ENCODE measurements at places on chromosomes 1 and 21.

DNA sequence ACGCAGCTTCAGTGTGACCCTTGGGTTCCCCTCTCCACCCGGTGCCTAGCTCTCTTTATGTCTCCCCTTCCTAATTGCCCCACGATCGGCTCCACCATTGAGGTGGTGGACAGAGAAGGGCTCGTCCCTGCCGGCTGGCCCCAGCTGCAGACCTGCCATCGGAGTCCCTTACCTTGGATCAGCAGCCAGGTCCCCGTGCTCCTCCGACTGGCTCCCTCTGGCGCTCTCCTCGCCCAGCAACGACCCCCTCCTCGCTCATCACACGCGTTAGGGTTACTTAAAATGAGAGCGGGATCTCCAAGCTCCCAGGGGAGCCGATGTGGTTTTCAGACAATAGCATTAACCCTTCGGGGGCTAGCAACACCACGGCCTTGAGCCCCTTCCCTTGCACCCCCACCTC is 8.1 kb upstream of the ETV3L start:
- DNase-seq, result no peak

- no peak for DNase-seq
These were observed 6.9 kb downstream of the ADGRB2 start for GRCh38 chr1:31757204-31757679.

DNA sequence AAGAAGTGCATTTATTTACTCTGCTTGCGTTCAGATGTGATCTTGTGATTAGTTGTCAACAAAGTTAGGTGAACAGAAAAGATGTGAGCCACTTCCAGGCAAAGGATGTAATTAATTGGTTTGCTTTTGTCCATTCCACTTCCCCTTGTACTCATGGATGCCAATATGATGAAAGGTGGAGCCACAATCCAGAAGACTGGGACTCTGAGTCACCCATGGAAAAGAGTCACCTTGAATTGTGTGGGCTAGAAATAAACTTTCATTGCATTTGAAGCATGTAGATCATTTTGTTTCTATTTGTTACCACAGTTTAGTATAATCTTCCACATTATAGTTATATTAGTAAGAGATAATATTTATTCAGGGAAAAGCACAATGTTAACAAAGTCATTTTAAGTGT is 684.2 kb downstream of the LTN1 start:
- no peak for DNase-seq

- no peak for DNase-seq
These were observed 17.2 kb upstream of the AKIRIN1 start for GRCh38 chr1:38973659-38974437.

GRCh38 chr1:26058052-26058595 is 9.3 kb downstream of the TRIM63 start:
- no peak for DNase-seq

GRCh38 chr1:212737559-212737958 is 37.9 kb upstream of the BATF3 start:
- DNase-seq, result no peak

GRCh38 chr1:235610157-235610556 is 39.4 kb downstream of the GNG4 start:
- no peak for DNase-seq

DNA sequence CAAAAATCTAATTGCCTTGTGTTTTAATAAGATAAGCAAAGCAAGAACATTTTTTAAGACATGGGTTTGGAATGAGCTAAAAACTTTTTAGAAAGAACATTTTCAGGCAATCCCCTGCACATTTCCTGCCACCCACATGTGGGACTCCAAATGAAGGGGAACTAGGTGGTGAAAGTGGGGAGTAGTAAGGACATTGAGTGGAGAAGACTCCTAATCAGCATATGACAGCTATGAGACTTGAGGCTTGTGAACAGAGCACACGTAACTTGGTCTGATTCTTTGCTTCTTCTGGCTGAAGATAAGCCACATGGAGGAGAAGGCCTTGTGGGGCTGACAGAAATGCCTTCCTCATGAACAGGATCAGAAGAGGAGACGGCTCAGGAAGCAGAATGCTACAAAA is 50.3 kb downstream of the FCER1A start:
- DNase-seq, result no peak

DNA sequence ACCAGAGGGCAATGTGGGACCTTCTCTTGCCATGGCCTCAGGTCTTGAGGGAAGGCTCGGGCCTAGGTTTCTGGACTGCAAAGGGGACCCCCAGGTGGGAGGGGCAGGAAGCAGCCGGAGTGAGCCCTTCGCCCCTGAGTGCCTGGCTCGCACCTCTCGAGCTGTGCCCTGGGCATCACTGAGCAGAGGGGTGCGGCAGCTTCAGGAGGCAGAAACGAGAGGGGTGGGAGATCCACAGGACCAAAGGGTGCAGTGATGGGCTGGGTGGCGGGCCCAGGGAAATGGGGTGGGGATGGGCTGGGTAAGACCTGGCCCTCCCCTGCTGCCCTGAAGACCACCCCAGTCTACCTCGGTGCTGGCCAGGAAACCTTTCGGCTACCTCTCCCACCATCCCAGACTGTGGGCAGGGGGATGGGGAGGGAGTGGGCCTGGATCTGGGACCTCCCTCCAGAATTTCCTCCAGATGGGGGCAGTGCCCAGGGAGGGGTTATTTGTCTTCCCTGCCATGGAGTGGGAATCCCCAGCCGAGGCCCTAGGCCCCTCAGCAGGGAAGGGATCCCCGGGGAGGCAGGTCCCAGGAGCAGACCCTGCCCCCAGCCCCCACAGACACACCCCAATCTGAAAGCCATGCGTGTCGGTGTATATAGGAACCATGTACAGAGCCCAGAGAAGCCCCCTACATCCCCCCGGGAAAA is 21.3 kb downstream of the A3GALT2 start:
- DNase-seq, result no peak

- DNase-seq, result no peak
These were observed 1.4 kb downstream of the NHLH1 start for GRCh38 chr1:160367934-160368923.

- no peak for DNase-seq
These were observed 14.1 kb downstream of the ADGRB2 start for GRCh38 chr1:31749785-31750735.

DNA sequence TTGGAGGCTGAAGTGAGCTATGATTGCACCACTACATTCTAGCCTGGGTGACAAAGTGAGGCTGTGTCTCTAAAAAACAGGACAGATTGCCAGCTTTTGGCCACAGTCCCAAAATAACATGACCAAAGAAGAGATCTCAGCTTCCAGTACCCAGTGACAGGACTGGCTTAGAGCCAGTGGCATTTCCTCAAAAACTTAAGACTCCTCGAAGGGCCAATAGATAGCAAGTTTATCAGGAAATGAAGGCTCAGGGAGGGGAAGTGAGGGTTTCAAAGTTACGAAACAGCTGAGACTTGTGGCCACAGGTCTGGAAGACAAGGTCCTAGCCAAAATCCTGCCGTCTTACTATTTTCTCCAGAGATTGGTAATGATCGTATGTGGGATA is 6.3 kb upstream of the TMEM39B start:
- DNase-seq, result no peak

- DNase-seq, result no peak
These were observed 235.4 kb downstream of the PBX1 start for GRCh38 chr1:164794356-164794755.

DNA sequence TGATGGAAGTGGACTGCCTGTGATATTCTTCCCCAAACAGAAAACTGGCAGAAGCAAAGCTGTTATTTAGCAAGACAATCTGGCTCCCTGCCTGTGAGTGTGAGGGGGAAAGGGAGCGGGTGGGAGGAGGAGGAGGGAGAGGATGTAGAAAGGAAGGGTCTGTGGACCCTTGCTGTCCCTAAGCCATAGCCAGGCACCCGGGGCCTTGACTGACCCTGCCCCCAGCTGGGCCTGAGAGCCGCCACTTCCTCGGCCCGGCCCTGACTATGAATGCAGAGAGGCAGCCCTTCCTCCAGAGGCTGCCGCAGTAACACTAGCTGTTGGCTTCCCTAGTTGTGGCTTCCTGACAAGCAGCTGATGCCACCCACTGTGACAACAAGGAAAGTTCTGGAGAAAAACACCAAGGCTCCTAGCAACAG is 13.9 kb downstream of the PLA2G2F start:
- no peak for DNase-seq

DNA sequence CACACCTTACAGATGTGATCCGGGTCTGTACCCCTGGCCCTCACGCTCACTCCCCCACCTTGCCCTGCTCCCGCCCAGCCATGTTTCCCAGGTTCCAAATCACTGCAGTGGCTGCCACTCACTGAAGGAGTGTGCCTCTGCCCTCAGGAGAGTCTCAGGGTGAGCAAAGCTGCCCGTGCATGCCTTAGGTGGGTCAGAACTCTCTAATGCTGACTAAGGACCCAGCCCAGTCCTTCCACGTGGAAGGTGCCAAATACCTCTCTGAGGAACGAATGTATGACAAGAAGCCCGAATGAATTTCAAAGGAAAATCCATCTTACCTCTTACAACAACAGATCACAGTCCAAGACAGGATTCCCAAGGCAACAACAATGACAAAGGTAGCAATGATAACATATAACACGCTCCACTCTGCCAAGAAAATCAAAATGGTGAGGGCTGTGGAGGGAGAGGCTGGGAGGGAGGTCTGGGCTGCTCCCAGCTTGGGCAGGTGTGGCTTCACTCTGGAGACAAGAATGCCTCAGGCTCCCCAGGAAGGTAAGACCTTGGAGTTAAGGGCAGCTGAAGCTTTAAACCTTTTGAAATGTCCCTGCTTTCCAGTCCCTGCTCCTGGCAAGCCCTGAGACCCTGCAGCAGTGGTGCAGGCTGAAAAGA is 115.2 kb downstream of the KIAA0319L start:
- no peak for DNase-seq

- DNase-seq, result no peak
These were observed 76.7 kb upstream of the ZNF326 start for GRCh38 chr1:89918127-89918793.

- no peak for DNase-seq
These were observed 166.0 kb upstream of the C8B start for GRCh38 chr1:57131701-57132394.

DNA sequence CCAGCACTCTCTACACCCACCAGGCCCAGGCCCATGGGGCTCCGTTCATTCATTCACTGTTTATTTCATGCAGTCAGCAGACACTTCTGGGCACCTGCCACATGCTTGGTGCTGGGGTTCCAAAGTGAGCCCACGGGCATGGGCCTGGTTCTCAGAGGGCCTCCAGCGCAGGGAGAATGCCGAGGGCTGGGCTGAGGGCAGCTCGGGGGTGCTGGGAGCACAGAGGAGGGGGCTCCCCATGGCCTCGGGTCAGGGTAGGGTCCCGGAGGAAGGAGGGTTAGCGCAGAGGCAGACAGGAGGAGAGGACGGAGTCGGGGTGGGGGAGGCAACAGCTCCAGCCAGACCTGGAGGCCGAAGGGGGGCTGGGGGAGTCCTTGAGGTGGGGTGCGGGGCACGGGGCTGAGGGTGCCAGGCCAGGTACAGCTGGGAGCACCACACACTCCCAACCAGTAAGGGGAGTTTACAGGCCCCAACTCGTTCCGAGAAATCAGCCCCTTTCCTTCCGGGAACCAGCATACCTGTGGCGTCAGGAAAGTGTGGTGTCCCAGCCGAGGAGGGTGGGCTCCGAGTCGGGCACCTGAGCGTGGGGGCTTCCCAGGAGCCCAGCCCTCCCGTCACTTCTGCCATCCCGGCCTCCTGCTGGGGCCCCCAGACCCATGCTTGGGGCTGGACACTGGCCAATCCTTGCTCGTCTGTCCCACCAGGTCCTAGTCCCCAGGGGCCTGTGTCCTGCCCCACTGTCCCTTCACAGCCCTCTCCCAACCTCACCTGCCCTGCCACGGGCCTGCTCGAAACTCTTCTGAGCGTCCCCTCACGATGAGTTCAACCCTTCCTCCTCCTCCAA is 10.8 kb downstream of the ARHGEF16 start:
- no peak for DNase-seq

GRCh38 chr1:81650776-81651175 is 150.0 kb upstream of the ADGRL2 start:
- DNase-seq, result no peak

DNA sequence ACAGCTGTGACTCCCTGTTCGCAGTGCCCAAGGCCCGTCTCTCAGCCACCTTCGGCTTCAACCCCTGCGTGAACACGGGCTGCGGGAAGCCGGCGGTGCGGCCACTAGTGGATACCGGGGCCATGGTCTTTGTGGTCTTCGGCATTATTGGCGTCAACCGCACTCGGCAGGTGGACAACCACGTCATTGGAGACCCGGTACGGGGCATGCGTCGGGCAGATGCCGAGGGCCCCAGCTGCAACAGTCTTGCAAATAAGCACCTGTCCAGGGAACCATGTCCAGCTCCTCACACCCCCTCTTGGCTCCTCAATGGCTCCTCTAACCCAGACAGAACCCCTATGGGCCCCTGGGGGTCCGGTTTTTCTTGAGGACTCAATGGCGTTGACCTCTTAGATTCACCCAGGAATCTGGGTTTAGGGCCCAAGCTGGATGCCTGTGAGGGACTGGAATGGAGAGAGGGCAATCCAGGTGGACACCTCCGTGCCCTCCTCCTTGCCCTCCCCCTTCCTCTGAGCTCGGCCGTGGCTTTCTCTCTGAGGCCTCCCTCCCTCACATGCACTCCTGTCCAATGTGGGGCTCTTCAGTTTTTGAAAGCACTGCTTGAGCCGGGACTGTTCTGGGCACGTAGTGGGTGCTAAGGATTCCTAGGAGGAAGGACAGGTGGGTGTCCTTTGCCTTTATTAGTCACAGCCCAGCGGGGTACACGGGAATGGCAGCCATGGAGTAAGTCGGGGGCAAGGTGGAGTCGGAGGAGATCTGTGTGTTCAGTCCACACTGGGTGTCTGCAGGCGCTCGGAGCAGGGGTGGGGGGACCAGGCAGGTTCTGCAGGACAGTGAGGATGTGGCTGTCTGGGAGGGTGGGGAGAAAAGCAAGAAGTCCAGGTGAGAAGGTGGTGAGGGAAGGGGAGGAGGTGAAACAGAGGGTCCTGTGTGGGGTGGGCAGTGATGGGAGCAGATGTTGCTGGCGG is 51.1 kb downstream of the DISP3 start:
- DNase-seq, result no peak

- no peak for DNase-seq
These were observed 27.1 kb upstream of the HAO2 start for GRCh38 chr1:119341372-119341947.

- no peak for DNase-seq
These were observed 27.4 kb downstream of the MRPS6 start for GRCh38 chr21:34100790-34101189.

All from iPS DF 6.9 (cell line).